ENCODE measurements at places on chromosomes 5 and 9.

DNA sequence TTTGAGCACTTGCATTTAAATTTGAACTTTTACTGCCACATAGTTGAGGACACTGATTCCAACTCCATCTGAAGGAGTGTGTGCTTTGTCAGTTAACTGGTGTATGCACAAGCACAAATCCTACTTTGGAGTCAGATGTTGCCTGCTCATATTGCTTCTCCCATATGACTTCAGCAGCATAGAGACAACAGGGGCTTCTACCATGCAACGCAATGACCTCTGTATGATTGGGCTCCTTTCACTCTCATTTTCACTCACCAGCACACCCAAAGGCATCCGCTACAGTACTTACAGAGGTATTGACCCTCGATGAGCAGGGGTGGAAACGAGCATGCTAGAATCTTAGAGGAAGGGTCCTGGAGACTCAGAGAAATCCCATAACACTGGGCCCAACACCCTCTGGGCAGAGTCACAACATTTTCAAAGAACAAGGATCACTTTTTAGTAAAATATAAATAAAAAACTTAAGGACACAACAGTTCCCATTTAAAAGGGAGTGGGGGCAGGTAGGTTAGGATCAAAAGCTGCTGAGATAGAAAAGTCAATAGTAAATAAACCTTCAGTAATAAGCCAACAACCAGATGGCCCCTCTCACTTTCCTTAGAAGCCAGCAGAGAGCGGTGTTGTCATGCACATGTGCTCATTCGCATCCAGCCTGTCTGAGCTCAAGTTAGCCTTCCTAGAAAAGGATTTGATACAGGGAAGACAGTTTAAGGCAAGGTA, 203.8 kb downstream of the SNCAIP start:
- DNase-seq, result no peak

DNA sequence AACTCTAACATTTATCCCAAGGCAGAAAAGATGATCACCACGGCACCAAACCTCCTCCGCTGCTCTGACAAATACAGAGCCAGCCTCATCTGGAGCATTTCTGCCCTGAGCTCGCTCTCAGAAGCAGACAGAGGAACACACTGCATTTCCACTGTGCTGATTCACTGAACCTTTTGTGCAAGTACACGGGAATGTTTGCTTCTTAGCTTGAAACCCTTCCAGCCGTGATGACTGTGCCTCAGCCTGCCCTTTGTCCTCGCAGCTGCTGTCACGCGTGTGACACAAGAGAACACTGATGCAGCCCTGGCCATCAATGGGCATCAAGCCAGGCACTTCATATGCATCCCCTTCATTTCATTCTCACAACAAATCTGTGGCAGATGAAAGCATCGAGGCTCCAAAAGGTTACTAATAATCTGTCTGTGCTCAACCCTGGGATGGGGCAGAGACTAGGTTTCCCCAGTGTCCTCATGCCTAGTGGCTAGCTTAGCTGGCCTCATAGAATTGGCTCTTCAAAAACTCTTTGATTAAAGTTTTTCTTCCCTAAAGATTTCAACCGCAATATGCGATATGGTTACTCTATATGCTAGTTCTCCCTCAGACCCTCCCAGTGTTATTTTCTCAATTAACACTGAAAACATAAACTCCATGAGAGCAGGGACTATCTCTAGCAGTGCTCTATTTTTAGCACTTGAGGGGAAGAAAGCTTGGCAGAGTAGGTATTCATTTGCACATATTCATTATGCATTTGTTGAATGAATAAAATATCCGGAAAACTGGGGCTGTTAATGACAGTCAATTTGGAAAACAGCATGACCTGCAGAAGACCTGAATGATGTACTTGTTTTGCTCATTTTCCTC, 7.3 kb downstream of the CDC14B start:
- no peak for DNase-seq

- no peak for DNase-seq
Observed at GRCh38 chr9:123513554-123513953, 157.6 kb downstream of the CRB2 start.

DNA sequence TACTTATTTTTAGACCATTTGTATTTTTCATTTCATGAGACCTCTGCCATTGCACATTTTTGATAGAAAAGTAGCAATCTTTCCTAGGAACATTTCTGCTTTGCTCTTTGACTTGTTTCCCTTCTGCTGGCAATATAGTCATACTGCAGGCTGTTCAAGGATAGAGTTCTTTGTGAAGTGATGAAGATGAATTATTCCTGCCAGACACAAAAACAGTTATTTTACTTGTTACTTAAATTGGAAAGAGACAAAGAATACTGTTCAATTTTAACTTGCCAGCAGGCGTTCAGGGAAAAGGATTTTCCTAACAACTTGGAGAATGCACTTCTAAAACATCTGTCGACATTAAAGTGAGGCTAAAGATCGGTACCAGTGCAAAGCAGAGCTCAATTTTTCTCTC, 251.7 kb upstream of the ACTBL2 start:
- no peak for DNase-seq

Measured in cortex of kidney (tissue), 1 donor.